CD4-positive, alpha-beta T cell treated with Interleukin-10 for 1 hour (primary cell): ENCODE measurements at places on chromosomes 13 and 19.
A peak's percentile ranks its signal among the peaks of the same experiment; 100 is the strongest.

DNA sequence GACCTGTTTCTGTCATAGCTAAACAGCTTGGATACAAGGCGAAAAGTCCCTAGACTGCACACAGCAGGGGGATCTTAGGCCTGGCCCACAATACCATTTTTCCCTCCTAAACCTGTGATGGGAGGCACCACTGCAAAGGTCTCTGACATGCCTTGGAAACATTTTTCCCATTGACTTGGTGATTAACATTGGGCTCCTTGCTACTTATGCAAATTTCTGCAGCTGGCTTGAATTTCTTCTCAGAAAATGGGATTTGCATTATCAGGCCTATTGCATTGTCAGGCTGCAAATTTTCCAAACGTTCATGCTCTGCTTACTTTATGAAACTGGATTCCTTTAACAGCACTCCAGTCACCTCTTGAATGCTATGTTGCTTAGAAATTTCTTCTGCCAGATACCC, 136.2 kb upstream of the TSHZ3 start:
- DNase-seq: no peak

- DNase-seq: peak; percentile 33
These were observed 2.3 kb downstream of the ERF start for GRCh38 chr19:42252365-42253244.

- DNase-seq: no peak
These were observed 14.6 kb upstream of the FFAR2 start for GRCh38 chr19:35433448-35433847.

DNA sequence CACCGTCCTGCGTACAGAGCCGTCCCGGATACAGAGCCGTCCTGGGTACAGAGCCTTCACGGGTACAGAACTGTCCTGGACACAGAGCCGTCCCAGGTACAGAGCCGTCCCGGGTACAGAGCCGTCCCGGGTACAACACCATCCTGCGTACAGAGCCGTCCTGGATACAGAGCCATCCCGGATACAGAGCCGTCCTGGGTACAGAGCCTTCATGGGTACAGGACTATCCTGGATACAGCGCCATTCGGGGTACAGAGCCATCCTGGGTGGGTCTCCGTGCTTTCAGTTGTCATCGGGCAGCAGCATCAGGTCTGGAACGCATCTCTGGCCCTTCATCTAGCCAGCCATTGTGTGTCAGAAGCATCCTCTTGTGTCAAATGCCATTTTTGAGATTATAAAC, 222.3 kb upstream of the SOX1 start:
- no peak for DNase-seq

- DNase-seq: no peak
These were observed 412 bp downstream of the ZNF528 start for GRCh38 chr19:52398081-52398441.

DNA sequence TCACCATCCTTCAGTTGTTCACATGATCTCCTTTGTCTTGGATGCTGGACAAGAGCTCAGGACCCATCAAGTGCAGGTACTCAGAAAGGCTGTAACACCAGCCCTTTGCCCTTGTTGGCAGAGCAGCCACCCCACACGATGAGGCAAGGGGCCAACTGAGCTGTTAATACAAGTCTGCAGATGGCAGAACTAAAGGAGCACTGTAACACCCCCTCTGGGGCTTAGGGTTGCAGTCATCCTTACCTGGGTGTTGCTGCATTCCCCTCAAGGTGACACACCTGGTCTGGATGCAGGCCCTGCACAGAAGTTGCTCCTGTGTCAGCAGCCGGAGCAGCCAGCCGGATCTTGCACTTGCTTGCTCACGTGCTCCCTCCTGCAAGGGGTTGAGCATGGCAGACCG, 52.0 kb downstream of the STARD13 start:
- no peak for DNase-seq

- no peak for DNase-seq
These were observed 78.4 kb upstream of the ARHGEF7 start for GRCh38 chr13:111036665-111037064.

DNA sequence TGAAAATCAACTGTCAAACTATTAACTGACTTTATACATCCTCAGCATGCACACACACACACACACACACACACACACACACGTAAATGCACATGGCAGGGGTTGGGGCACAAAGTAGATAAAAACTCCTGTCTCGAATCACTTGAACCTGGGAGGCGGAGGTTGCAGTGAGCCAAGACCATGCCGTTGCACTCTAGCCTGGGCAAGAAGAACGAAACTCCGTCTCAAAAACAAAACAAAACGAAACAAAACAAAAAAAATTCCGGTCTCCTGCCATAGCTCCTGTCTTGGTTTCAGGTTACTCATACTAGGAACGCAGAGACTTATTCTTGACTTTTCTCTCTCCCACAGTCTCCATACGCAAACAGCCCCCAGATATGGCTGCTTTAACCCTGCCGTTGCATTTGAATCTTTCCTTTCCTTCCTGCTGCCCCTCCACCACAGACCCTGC, 148.9 kb downstream of the SHISA2 start:
- DNase-seq: peak; percentile 43

GRCh38 chr19:15971224-15971780, 22.5 kb downstream of the OR10H4 start:
- no peak for DNase-seq

DNA sequence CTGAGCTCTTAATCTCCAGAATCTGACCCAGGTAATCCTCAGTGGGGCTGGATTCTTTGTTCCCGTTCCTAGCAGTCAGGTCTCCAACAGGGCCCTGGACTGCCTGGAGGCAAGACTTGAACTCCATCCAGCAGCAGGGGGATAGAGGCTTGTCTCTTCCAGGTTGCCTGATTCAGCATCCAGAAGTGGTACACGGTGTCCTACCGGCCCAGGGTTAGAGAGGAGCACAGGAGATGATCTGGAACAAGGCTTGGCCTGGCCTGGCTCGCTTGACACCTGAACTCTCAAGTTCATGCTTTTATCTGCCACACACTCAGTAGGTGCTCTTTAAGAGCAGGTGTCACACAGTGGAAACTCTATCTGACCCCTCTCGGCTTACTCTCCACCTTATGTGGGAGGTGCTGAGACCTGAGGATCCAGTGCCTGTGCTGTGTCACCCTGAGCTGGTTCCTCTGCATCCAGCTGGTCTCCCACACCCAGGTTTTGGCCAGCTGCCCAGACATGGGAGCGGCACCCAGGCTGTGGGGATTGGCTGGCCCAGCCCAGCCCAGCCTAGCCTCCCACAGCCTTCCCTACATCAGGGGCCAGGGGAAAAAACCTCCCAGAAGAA, at the start of gene CYP4F3:
Gene CYP4F3, plus strand, starts transcription at position 604 of the 610 bp plus-strand sequence. CDS start 519 bp downstream, outside the sequence.
- no peak for DNase-seq

DNA sequence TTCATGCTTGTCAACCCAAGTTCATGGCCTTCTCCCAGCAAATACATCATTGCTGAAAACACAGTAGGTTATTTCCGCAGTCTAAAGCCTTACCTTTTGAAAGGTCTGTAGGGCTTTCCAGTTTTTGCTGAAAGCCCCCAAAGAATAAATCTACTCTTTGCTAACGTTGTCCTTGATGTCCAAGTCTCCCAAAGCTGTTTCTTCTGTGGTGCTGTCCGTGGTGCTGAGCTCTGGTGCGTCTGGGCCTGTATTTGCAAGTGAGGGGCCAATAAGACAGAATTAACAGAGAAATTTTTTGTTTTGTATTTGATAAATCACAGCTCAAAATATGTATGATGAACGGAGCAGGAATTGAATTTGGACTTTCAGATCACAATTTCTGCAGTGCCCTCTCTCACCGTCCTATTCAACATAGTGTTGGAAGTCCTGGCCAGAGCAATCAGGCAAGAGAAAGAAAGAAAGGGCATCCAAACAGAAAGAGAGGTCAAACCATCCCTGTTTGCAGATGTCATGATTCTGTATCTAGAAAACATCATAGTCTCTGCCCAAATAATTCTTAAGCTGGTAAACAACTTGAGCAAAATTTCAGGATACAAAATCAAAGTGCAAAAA, 9.8 kb upstream of the LGALS16 start:
- DNase-seq: no peak

DNA sequence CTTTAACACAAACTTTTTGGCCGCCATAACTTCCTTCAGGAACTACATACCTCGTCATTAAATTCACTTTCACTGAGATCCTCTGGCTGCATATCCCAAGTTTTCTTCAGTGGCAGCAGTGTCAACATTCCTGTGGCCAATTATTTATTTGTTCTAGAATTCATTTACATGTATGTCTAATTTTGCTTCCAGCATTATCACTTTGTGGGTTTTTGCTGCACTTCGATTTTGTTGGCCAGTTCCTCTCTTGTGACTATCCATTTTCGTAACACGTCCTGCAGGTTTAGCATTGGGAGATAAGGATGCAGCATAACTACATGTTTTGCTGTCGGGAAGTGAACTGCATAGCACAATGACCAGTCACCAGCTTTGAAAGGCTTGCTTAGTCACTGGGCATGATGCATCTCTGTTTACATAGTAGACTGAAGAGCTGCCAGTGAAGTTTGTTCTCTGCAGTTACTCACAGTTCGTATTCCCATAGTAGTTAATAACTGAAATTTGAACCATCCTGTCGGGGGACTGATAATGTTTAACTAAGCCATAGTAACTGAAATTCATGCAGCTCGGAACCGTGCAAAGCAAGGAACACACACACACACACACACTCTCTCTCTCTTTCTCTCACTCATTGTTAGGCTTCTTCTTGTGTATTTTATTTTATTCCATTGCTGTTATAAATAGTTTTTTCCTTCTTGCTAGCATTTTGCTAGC, 28.3 kb downstream of the ZNF507 start:
- DNase-seq: no peak

DNA sequence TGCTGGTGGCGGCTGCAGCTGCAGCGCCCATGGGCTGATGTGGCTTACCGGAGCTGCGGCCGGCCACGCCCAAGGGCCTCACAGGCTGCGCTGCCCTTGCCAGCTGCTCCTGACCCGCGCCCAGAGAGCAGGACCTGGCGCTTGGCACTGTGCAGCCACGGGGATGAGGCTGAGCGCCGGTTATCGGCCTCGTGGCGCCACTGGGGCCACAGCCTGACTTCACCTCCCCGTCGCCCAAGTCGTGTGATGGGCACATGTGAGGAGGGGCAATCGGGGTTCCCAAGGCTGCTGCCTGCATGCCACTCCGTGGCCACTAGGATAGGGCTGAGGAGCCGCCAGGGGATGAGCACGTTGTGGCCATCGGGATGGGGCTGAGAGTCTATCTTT, 77.2 kb upstream of the PABPC3 start:
- no peak for DNase-seq

DNA sequence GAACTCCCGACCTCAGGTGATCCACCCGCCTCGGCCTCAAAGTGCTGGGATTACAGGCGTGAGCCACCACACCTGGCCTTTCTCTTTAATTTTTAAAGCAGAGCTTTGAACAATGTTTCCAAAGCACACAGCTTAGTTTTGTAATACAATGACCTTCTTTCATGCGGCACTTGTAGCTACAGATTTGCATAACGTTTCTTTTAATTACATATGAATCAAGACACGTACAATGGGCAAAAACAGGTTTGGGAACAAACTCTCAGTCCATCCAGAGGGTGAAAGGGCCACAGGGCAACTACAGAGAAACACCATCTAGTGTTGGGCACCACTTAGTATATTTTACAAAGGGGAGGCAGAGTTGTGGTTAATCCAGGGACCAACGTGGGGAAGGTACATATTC, 19.0 kb upstream of the S1PR4 start:
- DNase-seq: no peak

DNA sequence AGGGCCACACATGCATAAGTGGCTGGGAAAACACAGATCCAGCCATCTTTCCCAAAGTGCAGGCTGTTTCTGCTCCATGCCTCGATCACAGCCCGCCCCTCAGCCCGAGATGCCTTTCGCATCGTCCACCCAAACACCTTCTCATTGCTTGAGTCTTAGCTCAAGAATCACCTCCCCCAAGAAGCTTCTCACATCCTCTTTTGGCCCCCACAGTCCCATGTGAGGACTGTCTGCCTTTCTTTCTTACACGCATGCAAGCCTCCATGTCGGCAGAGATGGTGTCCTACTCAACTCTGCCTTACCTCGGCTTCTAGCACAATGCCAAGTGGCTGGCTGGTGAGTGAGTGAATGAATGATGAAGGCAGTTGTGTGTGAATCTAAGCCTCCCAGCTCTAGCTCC, 18.1 kb upstream of the GSX1 start:
- no peak for DNase-seq

- no peak for DNase-seq
These were observed 5.9 kb upstream of the TMEM255B start for GRCh38 chr13:113753171-113753570.

- DNase-seq: no peak
These were observed 476.6 kb downstream of the IRS2 start for GRCh38 chr13:109309625-109310363.

DNA sequence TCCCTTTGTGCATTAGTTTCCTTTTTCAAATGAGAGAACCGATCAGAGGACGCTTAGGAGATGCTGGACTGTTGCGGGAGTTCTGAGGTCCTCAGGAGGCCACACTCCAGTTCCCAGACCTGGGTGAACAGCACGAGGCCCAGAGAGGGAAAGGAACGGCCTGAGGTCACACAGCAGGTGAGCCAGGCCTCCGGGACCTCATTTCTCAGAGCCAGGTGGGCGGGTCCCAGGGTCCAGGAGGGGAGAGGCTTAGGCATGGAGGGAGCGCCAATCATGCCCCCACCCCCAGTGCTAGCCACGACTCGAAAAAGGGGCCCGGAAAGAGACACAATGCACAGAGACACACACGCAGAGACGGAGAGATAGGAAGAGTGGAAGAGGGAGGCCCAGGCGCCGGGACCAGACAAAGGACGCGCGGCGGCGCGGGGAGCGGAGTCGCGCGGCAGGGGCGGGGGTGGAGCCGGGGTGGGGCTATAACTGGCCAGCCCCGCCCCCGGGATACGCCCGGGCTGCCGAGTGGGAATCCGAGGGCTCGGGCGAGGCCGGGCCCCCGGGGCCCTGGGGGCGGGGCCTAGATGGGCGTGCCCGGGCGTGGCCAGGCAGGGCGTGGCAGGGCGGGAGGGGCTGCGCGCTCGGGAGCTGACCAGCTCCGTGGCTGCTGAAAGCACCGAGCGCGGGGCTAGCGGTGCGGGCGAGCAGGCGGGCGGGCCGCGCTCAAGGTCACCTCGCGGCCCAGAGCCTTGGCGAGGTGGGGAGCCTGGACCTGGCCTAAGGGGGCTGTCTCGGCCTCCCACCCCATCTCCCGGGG, 1.6 kb downstream of the ELAVL3 start:
- DNase-seq: peak; percentile 15

DNA sequence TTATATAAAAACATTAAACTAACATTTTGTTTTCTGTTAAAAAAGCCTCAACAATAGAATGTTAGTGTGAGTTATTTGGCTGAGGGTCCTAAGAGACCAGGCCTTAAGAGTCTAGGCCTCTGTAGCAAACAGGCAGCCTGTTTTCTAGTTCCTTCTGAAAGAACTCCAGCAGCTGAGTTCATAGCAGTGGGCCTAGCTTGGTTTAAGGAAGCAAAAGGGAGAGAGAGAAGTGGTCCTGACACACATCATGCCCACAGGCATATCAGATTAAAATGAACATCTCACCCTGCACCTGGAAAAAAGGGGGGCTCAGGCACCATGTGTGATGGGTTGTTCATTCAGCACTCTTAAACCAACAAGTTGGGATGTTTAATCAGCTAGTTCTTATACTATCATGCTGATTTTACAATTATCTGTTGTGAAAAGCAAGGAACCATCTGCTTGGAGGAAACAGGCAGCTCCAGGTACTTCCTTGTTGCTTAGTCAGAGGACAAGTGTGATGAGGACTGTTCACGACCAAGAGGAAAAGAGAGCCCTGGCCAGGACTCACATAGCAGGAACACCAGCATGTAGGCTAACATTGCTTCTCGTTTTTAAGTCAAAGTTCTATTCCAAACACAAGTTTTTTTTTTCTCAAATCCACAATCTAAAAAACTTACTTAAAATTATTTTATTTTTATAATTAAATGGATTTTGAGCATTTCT, 81.3 kb upstream of the FRY start:
- no peak for DNase-seq

- DNase-seq: no peak
These were observed 3.1 kb downstream of the ADAMTS10 start for GRCh38 chr19:8607386-8607785.

- no peak for DNase-seq
These were observed 88.1 kb downstream of the SLC7A1 start for GRCh38 chr13:29507356-29507755.
